ENCODE measurements at places on chromosomes 6 and 20.
A peak's percentile ranks its signal among the peaks of the same experiment; 100 is the strongest.

DNA sequence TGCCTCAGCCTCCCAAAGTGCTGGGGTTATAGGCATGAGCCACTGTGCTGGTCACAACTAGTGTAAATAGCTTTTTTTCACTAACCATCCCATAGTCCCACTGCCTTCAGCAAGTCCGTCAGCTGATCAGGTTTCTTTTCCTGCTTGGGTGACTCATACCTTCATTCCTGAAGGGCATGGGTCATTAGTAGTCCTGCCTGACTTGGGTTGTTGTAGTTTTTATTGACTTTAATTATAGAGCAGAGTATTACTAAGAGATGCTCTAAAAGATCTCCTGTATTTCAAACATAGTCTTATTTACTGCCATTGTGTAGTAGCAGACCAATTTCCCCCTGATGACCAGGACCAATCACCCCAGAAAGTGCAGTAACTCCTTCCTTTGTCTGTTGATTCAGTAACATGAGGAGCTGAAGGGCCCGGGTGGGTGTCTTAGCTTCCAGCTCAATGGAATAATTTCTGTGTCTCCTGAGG is 25.8 kb downstream of the HLA-C start:
- DNase-seq, result no peak

DNA sequence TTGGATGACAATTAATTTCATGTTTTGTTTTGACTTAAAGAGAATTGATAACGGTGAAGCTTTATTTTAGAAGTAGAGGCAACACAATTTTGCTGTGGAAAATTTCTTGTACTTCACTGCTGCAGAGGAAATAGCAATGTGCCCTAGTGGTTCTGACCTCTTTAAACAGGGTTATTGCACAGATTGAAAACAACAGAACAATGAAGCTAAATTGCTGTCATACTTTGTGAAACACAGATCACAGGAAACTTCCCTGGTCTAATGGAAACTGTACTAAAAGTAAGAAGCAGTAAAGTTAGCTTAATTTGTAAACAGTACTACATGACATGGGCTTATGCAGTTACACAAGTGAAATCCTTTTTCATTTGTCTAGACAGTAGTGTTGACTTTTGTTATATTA is 31.3 kb downstream of the OR2A4 start:
- DNase-seq, result no peak

- DNase-seq, result no peak
Observed at GRCh38 chr6:35209622-35210247, 4.0 kb upstream of the SCUBE3 start.

DNA sequence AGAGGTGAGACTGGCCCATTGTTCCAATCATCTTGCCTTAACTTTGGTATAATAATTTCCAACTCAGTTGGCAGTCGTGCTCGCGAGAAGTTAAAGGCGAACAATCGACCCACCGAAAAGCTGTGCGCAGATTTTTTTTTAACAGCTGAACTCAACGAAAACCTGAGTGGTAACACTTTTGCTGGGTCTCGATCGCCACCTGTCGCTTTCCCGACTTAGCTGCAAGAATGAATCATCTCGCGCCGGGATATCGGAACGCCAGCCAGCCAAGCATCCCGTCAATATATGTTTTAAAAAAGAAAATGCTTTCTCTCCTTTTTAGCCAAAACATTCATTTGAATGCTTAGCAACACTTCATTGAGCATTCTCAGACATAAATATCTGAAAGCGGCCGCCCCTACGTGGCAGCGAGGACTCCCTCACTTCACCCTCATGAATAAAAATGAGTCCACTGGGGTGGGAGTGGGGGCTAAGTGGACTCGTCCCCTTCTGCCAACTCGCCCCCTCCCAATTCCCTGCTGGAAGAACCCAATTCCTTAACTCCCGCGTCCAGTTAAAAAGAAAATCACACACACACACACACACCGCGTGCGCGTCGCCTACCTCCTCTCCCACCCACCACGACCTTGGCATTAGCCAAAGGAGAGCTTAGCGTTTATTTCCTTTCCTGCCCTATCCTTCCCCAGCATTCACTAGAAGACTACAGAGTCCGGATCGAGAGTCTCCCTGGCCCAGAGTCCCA is 1.5 kb downstream of the COL12A1 start:
- DNase-seq, result peak; percentile 66

GRCh38 chr20:51654060-51654459 is 111.5 kb upstream of the NFATC2 start:
- no peak for DNase-seq

GRCh38 chr6:82129797-82130196 is 117.7 kb downstream of the IBTK start:
- DNase-seq, result no peak

- DNase-seq, result no peak
Observed at GRCh38 chr6:148955441-148955840, 208.6 kb downstream of the UST start.

GRCh38 chr6:12245360-12245759 is 44.8 kb upstream of the EDN1 start:
- no peak for DNase-seq

GRCh38 chr6:169487579-169488436 is 214.0 kb downstream of the WDR27 start:
- no peak for DNase-seq

- DNase-seq, result no peak
Observed at GRCh38 chr20:57474205-57474604, 50.7 kb downstream of the CTCFL start.

DNA sequence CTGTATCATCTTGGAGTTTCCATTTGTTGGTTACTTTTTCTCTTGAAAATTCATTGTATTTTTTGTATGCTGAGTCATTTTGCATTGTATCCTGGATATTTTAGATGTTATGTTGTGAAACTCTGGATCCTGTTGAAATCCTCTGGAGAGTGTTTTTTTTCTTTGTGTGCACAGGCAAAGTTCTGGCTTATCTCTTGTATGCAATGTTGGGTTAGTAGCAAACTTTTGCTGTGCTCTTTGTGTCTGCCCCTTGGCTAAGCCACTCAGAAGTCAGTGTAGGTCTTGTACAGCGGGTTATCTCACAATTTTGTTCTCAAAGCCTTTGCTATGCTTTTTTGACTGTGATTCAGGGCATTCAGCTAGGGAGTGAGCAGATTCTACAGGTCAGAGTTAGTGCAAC is 29.1 kb upstream of the LMBRD1 start:
- no peak for DNase-seq

GRCh38 chr6:29631209-29631810 is 1.7 kb downstream of the GABBR1 start:
- DNase-seq, result no peak

- no peak for DNase-seq
Observed at GRCh38 chr20:51176876-51177275, 154.0 kb upstream of the KCNG1 start.

DNA sequence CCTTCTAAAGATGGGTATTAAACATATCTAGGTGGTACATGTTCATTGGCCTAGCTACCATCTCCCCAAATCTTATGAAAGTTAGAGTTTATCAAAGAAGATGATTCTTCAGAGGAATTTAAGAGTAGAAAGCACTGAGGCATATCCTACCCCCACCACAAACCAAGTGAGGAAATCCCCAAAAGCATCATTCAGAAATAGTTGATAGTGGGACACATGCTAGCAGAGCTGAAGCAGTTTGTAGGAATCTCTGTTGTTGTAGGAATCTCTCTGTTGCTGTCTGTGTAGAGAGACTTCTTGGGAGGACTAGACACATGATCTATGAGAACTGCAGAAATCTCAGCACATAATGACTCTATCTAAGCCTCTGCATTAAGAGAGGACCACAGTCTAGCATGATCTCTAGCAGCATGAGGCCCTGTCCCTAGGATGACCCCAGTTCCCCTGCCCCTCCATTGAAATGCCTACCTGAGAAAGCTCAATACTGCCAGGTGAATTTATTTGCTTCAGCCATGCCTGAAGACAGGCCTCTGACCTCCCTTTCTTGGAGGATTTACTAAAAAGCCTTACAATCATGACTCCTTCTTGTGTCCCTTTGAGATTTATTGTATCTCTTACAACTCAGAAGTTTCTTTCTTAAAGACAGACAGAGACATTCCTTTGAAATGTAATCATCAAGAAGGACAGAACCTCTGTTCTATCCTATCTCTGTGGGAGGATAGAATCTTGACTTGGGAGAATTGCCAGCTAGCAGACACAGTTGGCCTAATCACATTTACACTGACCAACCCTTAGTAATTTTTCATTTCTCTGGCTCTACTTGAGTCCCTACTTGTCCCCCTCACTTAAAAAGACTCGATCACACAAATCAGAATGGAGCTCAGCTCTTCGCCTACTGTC is 582.4 kb downstream of the PHF3 start:
- DNase-seq, result no peak

DNA sequence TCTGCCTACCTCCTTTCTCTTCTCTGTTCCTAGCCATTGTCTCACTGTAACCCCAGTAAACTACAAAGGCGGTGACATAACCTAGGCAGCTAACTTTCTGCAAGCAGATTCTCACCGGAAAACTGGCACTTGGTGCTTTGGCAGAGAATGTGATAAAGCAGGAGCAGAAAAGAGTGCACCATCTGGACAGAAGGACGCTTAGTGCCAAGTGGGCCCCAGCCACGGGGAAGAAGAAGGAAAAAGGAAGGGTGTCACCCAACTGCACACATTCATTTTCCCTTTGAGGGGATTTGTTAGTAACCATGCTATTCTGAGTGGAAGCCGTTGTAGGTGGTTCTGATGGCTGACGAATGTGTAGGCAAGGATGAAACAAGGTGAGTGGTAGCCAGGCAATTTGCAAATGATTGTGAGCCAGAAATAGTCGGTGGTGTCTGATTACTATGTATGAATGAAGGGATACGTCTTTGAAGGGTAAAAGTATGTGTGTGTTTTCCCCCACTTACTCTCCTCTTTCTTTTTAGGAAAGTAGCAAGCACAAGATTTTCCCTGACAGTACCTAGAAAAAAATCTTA is 148.3 kb upstream of the STXBP5 start:
- DNase-seq, result no peak

GRCh38 chr20:34022839-34023234 is 29.1 kb downstream of the RALY start:
- no peak for DNase-seq

- no peak for DNase-seq
Observed at GRCh38 chr20:61538943-61539265, 286.8 kb downstream of the CDH4 start.

GRCh38 chr6:26441977-26442376 is 1.7 kb downstream of the BTN3A3 start:
- no peak for DNase-seq

DNA sequence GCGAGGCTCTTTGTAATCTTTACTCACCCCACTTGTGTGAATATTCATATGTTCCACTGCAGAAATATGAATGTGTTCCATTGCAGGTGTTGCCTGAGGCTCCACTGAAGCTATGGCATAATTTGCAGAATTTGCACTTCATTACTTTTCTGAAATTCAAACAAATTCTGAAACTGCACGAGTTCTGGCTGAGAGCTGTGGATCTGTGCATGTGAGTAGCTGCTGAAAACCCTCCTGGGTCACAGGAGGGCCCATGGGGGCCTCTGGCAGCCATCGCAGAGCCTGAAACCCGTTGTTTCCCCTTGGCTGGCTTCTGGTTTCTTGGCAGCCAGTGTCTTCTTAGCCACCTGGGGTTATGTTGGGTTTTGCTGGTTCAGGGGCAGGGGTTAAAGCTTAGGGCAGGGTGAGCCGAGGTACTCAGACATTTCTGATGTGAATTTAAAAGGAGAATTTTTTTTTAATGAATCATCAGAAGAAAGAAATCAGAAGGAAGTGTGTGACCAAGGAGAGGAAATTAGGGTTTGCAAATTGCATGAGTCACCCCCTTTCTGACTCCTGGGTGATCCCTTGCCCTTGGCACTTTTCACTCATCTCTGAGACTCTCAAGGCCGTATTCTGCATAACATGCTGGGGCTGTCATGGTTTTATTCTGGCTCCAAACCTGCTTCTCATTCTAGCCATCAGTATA is 40.6 kb downstream of the TOX2 start:
- DNase-seq, result peak; percentile 74

DNA sequence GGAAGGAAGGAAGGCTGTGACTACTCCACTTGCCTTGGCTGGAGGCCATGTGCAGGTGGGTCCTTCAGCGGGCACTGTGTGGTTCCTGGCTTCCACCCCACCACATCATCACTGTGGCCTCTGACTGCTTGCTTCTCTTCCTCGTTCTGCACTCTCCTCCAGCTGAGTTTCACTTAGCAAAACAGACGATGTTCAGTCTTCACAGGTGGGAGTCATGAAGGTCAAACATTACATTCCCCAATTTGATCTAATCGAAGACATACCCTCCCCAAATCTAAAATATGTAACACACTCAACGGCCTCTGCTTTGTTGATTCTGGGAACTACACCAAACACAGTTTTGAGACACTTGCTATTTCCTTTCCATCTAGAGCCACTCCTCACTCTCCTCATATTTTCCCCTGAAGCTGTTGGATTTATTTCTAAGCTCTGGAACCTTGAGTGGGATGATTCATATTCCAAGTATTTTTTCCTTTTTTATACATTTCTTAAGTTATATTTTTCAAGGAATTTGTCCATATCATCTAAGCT is 132.5 kb upstream of the FOXA2 start:
- no peak for DNase-seq

GRCh38 chr6:89508755-89509563 is 76.0 kb downstream of the ANKRD6 start:
- no peak for DNase-seq

GRCh38 chr6:156850353-156850752 is 73.2 kb downstream of the ARID1B start:
- no peak for DNase-seq
